ENCODE measurements at places on chromosomes 1 and 21.

GRCh38 chr1:63615768-63616420 is 22.7 kb downstream of the PGM1 start:
- DNase-seq, result peak; percentile 17

- no peak for DNase-seq
These were observed 179.0 kb downstream of the PTPRU start for GRCh38 chr1:29415156-29415830.

GRCh38 chr1:35838693-35839245 is 31.0 kb downstream of the AGO4 start:
- no peak for DNase-seq

GRCh38 chr1:29482991-29483390 is 246.7 kb downstream of the PTPRU start:
- no peak for DNase-seq

DNA sequence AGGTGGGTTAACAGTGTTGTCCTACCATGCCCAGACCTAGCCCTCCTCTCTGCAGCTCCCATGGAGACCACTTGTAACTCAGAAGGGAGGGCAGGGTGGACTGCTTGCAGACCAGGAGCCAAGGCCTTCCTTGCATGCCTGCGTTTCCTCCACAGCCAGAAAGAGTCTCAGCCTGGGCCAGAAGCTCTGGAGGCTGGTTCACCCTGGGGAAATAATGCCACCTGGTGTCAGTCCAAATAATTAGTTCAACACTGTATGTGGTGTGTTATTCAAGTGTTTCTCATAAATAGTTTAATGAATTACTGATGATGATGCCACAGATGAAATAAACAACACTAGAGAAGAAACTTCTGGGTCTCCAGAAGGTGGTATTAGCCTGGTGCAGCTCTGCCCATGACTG is 16.9 kb upstream of the VANGL1 start:
- no peak for DNase-seq

DNA sequence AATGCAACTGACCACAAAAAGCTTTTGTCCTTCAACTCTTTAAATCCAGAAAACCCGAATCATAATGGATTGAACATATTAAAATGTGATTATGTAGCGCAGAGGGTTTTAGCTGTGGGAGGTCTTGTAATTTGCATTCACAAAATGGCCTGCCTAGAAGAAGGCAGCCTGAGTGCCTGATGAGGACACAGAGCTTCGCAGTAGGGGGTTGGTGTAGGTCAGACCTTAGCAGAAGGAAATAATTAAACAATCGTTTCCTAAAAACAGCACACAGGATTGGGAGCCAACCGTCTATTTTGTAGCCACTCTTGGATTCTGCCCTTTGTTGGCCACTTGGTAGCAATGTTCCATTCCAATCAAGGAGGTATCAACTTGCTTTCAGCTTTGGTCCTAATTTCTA is 195.7 kb upstream of the KIAA0040 start:
- no peak for DNase-seq

DNA sequence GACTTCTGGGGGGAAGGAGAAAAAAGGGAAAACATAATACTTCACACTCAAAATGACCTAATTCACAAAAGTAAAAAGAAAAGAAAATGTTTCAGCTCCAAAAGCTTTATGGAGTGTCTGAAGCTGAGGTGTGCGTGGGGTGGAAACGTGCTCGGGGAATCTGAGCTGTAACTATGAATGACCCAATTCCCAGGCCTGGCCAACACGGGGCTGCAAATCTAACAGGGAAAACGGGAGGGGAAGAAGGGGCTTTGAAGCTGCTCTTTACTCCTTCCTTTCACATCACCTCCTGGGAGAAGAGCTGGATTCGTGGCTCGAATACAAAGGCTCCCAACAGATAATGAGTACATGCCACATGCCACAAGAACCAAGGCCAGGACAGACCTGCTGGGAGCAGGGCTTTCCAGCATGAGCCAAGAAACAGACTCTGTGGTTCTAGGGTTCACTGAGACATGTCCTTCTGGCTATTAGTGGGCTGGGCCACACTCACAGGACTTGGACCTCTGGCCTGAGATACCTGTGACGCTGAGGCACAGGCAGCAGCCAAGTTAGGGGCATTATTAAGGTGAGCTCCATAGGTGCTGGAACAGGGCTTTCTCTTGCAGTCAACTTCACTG is 51.5 kb downstream of the SLC66A1 start:
- no peak for DNase-seq

DNA sequence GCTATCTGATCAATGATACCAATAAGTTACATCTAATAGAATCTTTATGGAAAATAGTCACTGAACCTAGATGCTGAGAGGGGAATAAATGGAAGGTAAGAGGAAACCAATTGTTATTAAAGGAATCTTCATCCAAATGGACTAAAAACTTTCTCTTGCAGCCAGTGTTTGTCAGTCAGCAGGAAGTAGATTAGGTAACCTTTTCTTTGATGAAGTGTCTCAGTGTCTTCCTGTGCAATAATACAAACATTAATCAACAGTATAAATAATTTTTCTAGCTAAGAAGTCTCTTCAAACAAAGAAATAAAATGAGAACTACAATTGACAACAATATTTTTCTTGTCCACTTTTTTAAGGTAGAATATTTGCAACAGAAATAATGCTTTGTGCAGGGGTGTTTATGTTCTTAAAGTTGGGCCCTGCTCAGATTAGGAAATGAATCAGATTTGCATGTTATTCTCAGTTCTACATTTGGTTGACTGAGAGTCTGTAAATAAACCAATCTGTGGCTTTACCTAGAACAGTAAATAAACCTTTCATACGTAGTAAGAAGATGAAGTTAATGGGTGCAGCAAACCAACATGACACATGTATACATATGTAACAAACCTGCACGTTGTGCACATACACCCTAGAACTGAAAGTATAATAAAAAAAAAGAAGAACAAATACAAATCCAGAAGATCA is 391.4 kb downstream of the MRPL39 start:
- DNase-seq, result no peak
